PC-9 (cell line): ENCODE measurements at places on chromosomes 3 and 15.
A peak's percentile ranks its signal among the peaks of the same experiment; 100 is the strongest.

GRCh38 chr3:11698326-11699082 lies 54.8 kb upstream of the VGLL4 start:
- DNase-seq, result no peak

- no peak for DNase-seq
Measured at GRCh38 chr15:93372208-93372864, 283.3 kb upstream of the RGMA start.

DNA sequence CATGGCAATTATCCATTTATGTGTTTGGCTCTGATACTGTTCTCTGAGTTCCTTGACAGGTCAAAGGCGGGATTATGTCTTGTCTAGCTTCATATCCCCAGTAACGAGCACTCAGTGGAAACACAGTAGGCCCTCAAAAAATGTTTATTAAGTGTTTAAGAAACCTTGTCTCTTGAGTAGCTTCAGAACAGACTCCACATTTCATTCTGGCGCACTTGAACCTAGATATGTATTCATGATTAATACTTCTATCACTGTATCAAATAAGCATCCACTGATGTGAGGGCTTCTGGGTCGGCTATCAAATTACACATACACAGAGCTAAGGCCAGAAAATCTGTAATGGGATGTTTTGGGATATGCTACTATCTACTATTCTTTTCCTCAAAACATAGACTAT lies 4.6 kb downstream of the CBLB start:
- no peak for DNase-seq

- DNase-seq, result no peak
Measured at GRCh38 chr3:24965706-24966385, 462.2 kb upstream of the RARB start.

DNA sequence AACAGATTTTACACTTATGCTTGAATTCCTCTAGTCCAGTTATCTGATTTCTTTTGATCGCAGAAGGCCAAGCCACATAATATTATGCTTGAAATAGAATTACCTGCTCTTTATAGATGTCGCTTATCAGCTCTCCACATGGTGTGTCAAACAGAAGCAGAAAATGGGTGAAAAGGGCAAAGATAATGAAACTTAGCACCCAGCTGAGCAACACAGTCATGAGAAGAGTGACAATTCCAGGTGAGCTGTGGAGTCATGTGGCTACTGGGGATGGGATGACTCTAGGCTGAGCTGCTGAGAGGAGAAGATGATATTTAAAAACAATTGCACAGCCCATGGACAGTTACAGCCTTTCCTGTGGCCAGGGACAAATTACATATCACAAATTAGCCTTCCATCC lies 398.7 kb upstream of the PDZRN3 start:
- DNase-seq, result no peak

DNA sequence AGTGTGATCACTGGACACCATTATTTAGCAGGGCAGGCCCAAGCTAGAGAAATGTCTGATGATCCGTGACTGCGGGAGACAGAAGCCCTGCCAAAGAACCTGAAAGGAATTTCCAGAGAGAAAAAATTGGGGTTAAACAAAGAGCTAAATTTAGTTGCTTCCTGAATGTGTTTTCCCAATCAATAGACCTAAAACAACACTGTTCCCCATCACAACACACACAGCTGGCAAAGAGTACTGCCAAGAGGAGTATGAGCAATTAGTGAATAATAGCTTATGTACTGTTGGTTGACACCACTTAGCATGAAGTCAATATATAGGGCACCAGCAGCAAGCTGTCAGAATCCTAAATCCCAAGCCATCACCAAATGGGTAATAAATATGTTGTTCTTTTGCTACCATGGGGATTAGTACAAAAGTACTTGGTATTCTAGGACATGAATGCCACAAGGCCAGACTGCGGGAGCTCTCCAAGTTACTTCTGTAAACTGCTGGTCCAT lies 35.7 kb downstream of the CLK3 start:
- DNase-seq, result no peak

GRCh38 chr15:62641825-62642224 lies 400.7 kb upstream of the TPM1 start:
- DNase-seq, result no peak

- no peak for DNase-seq
Measured at GRCh38 chr3:159131376-159131775, 329.5 kb downstream of the MFSD1 start.

- no peak for DNase-seq
Measured at GRCh38 chr3:137191133-137191923, 233.5 kb downstream of the IL20RB start.

DNA sequence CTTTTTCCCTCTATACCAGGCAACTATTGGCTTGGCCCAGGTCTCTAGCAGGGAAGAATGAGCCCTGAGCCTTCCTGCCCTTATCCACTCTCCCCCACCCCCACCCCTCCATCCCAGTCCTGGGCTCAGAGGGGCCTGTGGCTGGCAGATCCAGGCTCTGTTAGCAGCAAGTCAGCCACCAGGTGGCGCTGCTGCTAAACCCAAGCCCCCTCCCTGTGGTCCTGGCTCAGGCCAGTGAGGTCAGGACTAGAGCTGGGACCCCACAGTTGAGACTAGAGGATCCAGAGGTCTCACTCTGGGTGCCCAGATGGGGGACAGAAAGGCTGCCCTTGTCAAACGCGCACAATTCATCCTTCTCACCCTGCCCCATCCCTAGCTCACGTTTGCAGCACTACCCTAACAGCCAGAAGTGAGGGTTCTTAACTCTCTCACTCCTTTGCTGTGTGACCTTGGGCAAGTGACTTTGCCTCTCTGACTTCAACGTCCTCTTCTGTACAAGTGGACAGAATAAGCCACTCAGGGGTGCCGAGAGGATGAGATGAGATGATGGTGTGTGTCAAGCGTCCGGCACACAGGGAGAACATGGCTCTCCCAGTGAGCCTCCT lies 46.8 kb upstream of the SLC6A1 start:
- peak; percentile 27 for DNase-seq

- no peak for DNase-seq
Measured at GRCh38 chr15:61687124-61687523, 373.1 kb downstream of the VPS13C start.

GRCh38 chr15:37764733-37765191 lies 169.7 kb upstream of the TMCO5A start:
- no peak for DNase-seq

DNA sequence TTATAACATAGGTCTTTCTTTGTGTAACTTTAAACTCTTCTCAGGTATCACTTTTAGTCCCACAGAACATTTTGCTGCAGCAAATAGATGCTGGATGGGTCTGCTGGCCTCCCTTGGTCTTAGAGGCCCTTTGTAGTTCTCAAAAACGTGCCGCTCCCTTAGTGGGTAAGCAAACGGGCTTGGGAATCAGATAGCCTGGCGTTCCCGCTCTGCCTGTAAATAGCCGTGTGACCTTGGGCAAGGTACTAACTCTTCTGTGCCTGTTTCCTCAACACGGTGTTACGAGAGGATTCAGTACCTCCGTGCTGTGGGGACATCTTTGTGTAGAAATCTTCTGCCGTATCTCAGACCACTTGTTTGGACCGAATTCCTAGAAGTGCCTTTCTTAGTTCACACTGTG lies 64.4 kb downstream of the DNAJB8 start:
- no peak for DNase-seq

DNA sequence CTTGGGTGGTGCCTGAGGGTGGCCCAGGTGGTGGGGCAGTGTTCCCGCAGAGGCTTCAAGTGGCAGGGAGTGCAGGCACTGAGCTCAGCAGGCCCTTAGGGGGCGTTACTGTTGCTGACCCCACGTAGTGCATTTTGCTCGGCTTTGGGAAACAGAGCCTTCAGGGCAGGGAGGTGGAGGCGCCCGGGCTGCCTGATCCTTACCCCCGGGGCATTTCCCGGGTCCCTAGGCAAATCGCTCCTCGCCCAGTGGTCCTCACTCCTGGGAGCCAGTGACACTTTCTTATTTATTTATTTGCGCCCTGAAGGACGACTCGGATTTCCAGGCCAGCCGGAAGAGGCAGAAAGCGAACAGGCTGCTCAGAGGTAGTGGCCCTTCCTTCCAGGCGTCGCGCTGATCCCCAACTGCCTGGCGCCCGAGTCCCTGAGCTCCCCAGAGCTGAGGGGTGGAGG lies 10.1 kb upstream of the FOXB1 start:
- DNase-seq, result no peak

- DNase-seq, result no peak
Measured at GRCh38 chr3:155131104-155131503, 51.0 kb downstream of the MME start.

DNA sequence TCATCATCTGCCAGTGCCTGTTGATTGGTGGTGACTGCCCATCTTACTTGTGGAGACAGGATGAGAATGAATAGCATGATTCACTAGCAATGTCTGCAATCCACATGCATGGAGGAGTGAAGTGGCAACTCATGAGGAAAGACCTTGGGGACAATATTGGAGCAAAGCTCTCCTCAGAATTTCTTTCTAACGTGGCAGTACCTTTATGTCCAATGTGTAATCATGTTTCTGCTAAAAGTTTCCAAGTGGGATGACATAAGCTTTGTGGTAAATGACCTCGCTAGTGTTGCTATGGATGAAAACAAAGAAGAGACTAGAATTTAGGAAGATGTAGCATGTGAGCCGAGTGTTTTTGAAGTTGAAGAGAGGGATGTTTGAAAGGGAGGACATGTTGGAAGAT lies 117.8 kb downstream of the CPNE4 start:
- no peak for DNase-seq

DNA sequence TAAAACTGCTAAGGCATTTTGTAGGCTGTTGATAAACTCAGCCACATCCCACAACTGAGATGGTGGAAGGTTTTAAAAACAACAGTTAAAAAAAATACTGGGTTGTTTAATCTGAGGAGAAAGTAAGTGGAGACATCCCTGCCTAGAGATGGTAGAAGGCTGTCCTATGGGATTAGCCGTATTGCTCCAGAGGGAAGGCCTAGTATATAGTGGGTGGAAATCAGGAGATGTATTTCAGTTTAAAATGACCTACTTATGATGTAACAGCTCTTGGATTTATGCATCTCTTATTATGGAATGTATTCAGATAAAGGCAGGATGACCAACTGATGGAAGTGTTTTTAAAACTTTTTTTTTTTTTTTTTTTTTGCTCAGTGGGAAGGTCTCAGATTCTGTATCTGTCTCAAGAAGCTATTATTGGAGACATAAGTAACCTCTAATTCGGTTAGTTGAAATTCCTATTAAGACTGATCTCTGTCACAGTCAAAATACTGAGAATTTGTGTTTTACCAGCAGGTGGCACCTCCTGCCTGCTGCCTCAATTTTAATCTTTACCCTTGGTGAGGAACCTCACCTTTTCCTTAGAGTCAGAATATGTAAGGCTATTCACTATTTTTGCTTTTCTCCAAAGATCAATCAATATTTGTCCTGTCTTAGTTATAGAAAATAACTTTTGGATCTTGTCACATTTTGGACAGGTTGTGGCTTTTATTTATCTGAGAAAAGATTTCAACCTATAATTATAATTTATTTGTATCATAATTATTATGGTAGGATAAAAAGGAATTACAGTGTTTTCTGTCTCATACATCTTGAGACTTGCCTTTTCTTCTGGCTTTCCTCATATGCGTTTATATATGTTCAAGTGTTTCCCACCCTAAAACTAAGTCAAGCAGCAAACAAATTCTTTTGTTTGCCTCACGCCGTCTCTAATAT lies 63.0 kb downstream of the VPS8 start:
- DNase-seq, result no peak

- no peak for DNase-seq
Measured at GRCh38 chr3:126971891-126972351, 11.0 kb upstream of the PLXNA1 start.

DNA sequence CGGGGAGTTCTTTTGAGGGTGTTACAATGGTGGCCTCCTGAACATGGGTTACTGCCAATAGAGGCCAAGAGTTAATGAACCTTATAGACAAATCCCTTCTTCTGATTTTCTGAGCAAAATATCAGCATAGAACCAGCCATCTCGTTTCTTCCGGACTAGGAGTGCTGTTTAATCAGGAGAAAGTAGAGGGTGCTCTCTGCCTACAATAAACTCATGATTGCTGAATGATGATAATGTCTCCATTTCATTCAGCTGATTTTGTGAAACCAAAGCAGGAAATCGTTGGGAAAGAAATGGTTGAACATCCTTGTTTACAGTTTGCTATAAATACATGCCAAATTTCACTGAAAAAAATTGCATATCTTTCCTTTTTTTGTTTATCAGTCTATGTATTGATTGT lies 142.8 kb upstream of the PLSCR5 start:
- no peak for DNase-seq

DNA sequence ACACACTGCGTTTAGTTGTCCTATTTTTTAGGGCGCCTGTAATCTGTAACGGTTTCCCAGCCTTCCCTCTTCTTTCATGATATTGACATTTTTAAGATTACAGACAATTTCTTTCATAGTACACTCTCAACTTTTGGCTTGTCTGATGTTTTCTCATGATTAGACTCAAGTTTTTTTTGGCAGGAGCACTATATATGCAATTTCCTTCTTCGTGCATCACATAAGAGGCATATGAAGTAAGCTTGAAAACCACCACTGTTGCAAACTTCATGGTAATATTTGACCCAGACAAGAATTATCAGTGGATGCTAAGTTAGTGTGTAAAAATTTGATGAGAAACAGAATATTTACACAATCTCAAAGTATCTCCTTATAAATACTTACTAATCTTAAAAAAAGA lies 119.2 kb upstream of the CMC1 start:
- DNase-seq, result no peak

GRCh38 chr15:23877502-23878412 lies 190.7 kb upstream of the NDN start:
- DNase-seq, result peak; percentile 26

DNA sequence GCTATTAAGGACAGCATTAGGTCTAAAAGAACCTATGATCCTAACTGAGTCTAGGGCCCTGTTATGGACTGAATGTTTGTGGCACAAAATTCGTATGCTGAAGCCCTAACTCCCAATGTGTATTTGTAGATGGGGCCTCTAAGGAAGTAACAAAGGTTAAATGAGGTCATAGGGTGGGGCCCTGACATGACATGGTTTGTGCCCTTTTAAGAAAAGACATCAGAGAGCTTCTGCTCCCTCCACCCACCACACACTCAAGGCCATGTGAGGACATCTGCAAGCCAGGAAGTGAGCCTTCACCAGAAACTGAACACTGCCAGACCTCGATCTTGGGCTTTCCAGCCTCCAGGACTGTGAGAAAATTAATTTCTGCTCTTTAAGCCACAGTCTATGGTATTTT lies 49.2 kb downstream of the PHC3 start:
- no peak for DNase-seq
